Activated CD4-positive, alpha-beta T cell treated with anti-CD3 and anti-CD28 coated beads for 36 hours (primary cell): ENCODE measurements at places on chromosomes 4 and X. TPM values are rescaled to one million over a fixed set of nuclear protein-coding genes. Genes with fewer than 3 reads are reported as not detected.

Gene WAS
- 85.9 TPM for total RNA-seq

Gene GPR34
- total RNA-seq, result 0.12 TPM

DNA sequence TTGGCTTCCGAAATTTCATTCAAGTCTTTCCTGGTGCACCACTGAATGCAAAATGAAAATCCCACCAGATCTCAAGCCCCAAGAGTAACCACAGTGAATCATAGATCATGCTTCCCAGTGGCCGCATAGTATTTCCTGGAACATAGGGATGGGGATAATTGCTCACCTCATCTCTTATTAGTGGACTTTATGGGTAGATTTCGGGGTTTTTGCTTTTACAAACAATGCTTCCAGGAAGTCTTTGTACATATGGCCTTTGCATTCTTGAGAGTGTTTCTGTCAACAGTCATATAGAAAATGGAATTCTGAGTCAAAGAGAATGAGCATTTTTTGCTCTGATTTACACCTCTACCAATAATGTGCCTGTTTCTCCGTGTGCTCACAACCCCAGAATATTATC lies 53.4 kb downstream of the PPEF2 start:
- DNase-seq, result no peak

DNA sequence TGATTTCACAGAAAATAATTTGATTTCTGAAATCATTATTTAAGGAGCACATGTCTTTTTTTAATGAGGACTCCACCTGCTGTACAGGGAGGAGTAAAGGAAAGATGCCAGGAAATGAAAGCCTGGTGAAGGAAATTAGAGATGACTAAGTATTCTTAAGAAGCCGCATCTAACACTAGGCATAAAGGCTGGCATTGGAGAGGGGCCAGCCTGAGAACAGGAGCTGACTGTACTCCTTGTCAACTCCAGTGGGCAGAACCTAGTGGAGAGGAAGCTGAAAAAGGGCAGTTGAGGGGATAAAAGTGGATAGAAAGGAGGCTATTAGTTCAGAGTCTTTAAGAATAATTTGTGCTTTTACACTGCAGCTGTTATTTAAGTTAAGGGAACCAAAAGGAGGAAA lies 393.0 kb downstream of the PPP1R2C start:
- no peak for DNase-seq

DNA sequence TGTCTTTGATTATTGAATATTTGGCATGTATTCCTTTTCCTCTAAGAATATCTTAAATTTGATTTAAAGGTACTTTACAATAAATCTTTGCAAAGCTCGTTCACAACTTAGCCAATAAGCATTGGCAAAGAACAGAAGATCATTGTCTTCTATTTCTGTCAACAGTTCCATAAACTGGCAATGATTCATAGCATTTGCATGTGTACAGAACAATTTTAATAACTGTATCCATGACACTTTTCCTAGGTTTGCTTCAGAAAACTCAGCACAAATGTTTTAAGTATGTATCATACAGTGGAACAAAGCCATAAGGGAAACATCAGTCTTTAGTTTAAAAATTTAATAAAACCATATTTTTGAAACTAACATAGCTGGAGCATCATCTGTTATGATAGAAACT lies 462.7 kb upstream of the RPS6KA3 start:
- DNase-seq, result no peak

- DNase-seq, result no peak
Measured at GRCh38 chrX:148159796-148160195, 178.7 kb downstream of the FMR1NB start.

DNA sequence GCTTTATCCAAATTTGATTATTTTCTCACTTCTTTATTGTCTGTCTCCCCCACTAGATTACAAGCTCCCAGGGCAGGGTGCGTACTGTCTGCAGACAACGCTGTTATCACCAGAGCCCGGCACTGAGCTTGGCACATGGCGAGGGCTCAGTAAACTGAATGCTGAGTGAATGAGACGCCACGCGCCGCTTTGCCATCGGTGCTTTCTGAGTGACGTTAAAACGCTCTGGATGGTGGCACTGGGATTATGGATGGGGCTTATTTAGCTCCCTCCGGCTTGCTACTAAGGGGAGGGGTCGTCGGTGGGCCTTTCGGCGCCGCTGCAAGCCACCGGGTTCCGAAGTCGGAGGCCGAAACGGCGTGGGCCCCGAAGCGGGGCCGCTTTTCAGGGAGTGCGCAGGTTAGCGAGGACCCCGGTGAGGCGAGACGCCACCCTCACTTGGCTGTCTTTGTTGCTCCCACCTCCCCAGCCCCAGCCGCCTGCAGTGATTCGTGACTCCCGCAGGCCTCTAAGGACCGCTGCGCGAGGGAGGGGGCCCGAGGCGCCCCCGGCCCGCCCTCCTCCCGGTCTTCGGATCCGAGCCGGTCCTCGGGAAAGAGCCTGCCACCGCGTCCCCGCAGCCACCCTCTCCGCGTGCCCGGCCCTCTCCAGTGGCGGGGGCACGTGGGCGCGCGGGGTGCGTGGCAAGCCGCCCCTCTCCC lies 569 bp upstream of the FHL1 start:
- peak; percentile 51 for DNase-seq

DNA sequence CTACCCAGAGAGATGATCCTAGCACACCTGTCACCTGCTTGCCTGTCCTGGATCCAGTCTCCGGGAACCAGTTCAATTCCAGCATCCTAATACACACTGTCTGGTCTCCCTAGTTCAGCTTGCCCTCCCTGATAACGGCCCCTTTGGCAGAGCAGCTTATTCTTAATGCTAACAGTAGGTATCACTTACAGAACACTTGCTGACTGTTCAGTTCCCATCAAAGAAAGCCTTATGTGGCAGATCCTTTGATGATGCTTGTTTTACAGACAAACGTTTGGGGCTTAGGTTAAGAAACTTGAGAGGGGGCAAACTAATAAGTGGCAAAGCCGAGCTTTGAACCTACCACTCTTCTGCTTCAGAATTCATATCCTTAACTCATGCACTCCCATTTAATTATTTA lies 890 bp downstream of the RASSF6 start:
- no peak for DNase-seq
